ENCODE measurements at places on chromosomes 1 and 21.
A peak's percentile ranks its signal among the peaks of the same experiment; 100 is the strongest.

GRCh38 chr1:163824006-163824405 is 502.3 kb downstream of the NUF2 start:
- peak; percentile 91 for DNase-seq

GRCh38 chr1:156796340-156797097 is 20.1 kb downstream of the SH2D2A start:
- DNase-seq, result no peak

- no peak for DNase-seq
These were observed 429.4 kb upstream of the PTBP2 start for GRCh38 chr1:96292141-96292540.

DNA sequence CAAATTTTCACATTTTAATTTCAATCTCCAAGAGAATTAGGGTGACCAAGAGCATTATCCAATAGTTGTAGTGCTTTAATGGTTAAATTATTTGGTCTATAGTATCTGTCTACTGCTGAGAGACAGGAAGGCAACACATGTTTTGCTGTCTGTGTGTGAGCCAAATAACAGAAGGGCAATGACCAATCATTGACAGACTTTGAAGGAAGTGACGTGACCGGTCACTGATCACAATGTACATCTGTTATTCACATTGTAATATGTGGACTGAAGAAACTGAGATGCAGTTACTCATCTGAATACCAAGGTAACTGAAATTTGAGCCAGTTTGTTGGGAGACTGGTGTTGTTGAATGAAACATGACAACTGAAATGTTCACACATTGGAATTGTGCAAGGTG is 196.7 kb downstream of the LRRC40 start:
- no peak for DNase-seq

- no peak for DNase-seq
These were observed 82.9 kb downstream of the ARID4B start for GRCh38 chr1:235244974-235245592.

DNA sequence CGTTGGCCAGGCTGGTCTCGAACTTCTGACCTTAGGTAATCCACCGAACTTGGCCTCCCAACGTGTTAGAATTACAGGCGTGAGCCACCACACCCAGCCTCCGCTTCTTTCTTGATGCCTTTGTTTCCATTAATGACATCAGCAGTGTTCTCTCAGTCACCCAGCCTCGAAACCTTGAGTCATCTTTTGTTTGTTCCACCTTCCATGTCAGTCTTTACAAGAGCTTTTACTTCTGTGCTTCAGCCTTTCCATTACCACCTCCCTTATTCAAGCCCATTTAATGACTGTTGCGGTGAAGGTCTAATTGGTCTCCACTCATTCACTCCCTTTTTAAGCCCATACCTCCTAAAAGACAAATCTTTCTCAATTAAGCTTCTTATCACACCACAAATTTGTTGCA is 146.6 kb upstream of the ADGRL2 start:
- no peak for DNase-seq

DNA sequence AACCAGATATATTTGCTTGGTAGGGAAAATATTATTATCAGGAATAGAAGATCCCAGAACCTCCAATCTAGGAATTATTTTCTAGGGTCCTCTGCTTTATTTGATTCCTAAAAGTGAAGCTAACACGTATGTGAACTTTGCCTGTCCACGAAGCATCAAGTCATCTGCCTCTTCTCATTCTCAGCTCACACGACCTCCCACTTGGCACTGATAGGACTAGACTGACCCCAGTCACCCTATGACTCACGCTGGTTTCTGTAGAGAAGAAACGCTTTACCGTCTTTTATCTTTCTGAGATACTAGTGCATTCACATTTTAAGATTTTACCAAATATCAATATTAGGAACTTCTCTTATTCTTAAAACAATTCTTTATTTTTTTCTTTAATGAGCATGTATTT is 2.0 kb upstream of the KRTAP19-7 start:
- no peak for DNase-seq

- no peak for DNase-seq
These were observed 38.9 kb downstream of the SPRTN start for GRCh38 chr1:231376875-231377549.

Measured in HFFc6 (cell line).